Head of caudate nucleus (tissue), 42 donors: ENCODE measurements at places on chromosomes 5 and 9.
A peak's percentile ranks its signal among the peaks of the same experiment; 100 is the strongest.

DNA sequence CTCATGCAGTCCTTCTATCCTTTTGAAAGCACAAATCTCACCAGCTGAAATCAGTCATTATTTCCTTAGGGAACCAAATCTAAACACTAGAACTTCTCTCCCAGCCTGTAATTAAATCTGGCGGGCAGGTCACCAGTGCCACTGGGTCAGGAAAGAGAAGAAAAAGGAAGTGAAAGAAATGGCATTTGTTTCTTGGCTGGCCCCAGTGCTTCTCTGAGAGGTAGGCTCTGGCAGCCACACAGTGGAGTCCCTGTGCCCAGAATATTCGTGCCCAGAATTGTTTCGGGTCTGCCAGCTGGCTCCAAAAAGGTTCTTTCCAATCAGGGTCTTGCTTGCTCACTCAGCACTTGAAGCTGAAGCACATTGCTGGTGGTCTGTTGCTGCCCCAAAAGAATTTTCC is 133.9 kb upstream of the MTAP start:
- DNase-seq, result peak; percentile 58

- DNase-seq, result no peak
These were observed 91.9 kb upstream of the GABRP start for GRCh38 chr5:170691657-170692056.

GRCh38 chr5:8694545-8694944 is 825.6 kb downstream of the MTRR start:
- no peak for DNase-seq

DNA sequence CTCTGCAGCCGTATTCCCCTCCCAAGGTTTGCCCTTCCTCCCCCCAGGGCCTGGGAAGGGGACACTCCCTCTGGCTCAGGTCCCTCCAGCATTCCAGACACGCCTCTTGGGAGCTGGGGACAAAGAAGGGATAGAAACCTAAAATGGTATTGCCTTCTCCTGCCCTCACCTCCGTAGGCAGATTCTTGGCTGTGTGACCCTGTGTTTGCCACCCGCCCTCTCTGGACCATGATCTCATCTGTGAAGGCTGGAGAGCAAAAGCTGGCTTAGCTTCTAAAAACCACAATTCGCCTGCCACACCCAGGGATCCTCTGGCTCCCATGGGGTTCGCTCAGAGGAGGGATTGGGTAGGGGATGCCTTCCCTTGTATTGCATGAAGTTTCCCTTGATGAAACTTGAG is 7.7 kb downstream of the AQP3 start:
- DNase-seq, result no peak

- DNase-seq, result no peak
These were observed 35.5 kb upstream of the PTCH1 start for GRCh38 chr9:95552255-95552654.

GRCh38 chr9:127642082-127642740 is 30.1 kb downstream of the STXBP1 start:
- DNase-seq, result no peak

DNA sequence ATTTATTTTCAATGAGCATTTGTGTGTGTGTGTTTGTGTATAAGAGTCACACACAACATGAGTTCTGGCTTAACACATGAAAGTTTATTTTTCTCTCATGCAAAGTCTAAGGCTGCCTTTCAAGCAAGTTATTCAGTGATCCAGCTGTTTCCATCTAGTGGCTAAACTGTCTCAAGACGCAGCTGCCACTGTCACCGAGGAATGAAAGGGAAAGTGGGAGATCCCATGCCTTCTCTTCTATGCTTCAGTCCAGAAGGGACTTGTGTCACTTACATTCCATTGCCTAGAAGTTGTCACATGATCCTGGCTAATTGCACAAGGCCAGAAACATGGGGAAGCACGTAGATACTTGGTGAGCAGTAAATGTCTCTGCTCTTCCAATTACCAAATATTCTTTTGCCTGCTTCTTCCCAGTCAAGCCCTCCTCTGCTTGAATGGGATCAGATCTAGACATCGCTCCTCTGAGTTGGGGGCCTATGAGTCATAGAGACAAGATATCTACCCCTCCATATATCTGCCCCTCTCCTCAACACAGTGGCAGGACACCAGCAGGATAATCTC is 30.4 kb upstream of the SLIT3 start:
- DNase-seq, result no peak

DNA sequence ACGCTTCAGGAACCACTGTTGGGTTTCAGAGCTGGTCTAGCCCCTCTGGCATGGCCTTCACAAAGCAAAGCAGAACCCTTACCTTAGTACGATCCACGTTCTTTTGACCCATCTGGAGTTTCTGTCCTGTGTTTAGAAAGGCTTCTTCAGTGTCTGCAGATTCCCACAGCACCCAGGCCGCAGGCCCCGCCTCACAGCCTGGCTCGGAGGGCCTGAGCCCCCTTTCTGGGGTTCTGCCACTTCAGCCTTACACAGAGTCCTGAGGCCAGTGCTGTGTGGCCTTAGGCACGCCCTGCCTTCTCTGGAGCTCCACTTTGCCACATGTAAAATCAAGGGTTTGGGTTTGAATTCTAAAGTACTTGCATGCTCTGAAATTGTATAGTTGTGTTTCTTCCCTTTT is 31.6 kb upstream of the PRDM12 start:
- DNase-seq, result no peak

DNA sequence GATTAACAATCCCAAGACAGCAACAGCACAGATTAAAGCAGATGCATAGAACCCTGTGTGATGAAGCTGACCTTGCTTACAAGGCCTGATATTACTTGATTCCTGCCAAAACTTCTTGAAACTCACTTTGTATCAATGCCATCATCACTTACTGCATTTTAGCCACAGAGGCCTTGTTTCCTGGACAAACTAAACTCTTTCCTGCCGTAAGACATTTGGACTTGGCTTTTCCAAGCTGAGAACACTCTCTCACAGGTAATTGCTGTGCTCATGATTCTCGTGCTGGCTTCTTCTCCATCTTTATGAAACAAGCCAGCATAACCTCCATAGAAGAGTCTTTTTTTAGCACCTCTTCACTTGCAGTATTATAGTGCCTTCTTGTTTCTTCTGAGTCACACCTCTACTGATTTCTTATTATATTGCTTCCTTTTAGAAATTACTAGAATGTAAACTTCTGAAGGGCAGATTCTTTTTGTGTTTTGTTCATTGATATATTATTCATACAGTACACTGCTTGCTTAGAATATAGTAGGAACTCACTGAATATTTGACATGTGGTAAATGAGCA is 456.5 kb upstream of the ZNF608 start:
- DNase-seq, result no peak

DNA sequence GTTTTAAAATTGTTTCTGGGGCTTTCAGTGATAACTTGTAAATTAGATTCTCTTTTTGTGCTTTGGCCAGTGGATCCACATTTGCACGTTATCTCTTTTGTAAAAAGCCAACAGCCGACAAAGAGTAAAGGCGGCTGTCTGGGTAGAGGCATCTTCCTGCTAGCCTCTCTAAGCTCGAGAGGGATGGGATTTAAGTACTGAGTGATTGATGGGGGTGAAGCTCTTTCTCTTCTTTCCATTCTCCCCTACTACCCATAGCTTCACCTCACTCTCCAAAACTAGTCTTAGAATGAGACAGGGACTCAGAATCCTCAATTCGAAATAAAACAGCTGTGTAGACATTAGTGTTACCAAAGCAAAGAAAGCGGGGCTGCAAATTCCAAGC is 3.4 kb downstream of the PBX3 start:
- DNase-seq, result no peak

DNA sequence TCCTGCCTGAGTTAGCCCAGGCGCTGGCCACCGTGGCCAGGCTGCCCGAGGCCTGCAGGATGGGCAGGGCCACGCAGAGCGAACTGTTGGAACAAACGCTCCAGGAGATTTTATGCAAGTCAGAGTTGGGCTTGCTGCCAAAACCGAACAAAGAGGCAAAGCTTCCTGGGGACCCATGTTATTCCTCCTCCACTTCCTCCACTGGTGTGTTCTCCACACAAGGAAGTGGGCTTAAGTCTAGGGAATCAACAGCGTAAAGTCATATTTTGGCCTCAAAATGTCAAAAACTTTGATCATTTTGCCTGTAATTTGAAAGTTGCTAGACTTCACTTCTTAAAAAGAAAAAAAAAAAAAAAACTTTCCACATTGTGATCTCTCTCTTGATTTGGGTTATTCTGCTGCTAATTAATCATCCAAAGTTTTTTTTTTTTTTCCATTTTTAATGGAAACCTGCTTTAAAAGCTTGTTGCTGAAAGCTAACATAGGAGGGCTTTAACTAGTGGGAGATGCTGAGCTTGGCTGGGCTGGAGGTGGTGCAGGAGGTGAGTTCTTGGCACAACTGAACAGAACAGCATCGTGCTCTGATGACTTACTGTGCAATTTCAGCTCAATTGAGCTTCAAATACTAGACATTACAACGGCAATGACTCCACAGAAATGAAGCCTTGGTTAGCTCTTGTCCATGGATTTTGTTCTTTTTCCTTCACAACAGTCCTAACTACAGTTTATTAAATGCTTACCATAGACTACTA is 73.0 kb downstream of the PTPDC1 start:
- peak; percentile 64 for DNase-seq

DNA sequence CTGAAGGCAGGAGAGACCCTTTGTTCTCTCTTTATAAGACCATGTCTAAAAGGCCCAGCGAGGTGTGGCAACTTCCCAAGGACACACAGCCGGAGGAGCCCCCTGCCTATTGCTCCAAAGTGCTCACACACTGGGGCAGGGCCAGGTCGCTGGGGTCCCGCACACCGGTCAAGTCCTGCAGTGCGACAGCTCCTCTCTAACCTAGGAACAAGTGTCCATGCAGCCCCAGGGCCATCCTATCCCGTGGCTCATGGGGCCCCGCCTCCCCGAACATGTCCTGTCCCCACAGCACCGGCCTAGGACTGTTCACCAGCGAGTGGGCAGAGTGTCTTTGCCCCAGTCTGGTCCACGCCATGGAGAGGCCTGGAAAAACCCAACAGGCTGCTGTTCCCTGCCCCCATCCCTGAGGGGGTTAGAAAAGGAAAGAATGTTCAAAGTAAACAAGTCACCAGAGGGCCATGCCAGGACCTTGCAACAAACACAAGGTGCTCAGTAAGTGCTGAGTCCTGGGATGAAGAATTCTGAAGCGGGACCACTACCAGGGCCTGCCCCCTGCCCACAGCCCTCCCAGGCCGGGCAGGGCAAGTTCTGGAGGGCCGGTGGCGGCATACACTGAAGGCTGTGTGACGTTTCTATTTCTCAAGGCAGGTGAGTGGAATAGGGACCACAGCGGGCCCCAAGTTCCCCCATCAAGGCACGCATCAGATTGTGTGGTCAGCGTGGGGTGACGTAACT is 938 bp downstream of the NINJ1 start:
- peak; percentile 71 for DNase-seq
